Smooth muscle cell of the pulmonary artery (primary cell): ENCODE measurements at places on chromosomes 16 and 17. TPM values are rescaled to one million over a fixed set of nuclear protein-coding genes. Genes with fewer than 3 reads are reported as not detected.

Gene OR1A1
- not detected in 2 replicates for total RNA-seq

Gene LHX1
- total RNA-seq, result not detected in 2 replicates

Gene CCL17
- not detected in 2 replicates for total RNA-seq

Gene KRT36
- not detected in 2 replicates for total RNA-seq

Gene PTGES3L
- total RNA-seq, result 0.07 and 0.23 TPM in 2 replicates

Gene TBC1D3
- total RNA-seq, result not detected in 2 replicates

Gene TAOK1
- 61.7 and 65.7 TPM in 2 replicates for total RNA-seq

Gene ABCA10
- total RNA-seq, result 1.3 and 4.0 TPM in 2 replicates

Gene C17orf50
- total RNA-seq, result not detected in 2 replicates

Gene MVD
- 52.5 and 77.8 TPM in 2 replicates for total RNA-seq

Gene STAT5A
- 19.2 and 20.1 TPM in 2 replicates for total RNA-seq

Gene DPEP2
- total RNA-seq, result not detected in 2 replicates

Gene KRTAP4-5
- not detected in 2 replicates for total RNA-seq

Gene TPSB2
- total RNA-seq, result not detected in 2 replicates

Gene SYT17
- total RNA-seq, result 0.46 and 0.63 TPM in 2 replicates

Gene CTRB1
- not detected in 2 replicates for total RNA-seq

Gene SNX20
- not detected in 2 replicates for total RNA-seq

Gene CDR2L
- total RNA-seq, result 22.5 and 25.6 TPM in 2 replicates

Gene MPDU1
- total RNA-seq, result 36.2 and 54.1 TPM in 2 replicates

Gene KRT40
- total RNA-seq, result not detected in 2 replicates

Gene ZPBP2
- total RNA-seq, result not detected in 2 replicates

Gene KRTAP4-6
- total RNA-seq, result not detected in 2 replicates

Gene WFDC1
- 4.9 and 25.1 TPM in 2 replicates for total RNA-seq

Gene TBL3
- 43.1 and 56.3 TPM in 2 replicates for total RNA-seq

Gene PRM2
- total RNA-seq, result not detected in 2 replicates

Gene ZDHHC1
- total RNA-seq, result 8.1 and 10.5 TPM in 2 replicates

Gene PROCA1
- total RNA-seq, result 0.85 and 1.6 TPM in 2 replicates
